ENCODE measurements at places on chromosomes 7 and 10.

DNA sequence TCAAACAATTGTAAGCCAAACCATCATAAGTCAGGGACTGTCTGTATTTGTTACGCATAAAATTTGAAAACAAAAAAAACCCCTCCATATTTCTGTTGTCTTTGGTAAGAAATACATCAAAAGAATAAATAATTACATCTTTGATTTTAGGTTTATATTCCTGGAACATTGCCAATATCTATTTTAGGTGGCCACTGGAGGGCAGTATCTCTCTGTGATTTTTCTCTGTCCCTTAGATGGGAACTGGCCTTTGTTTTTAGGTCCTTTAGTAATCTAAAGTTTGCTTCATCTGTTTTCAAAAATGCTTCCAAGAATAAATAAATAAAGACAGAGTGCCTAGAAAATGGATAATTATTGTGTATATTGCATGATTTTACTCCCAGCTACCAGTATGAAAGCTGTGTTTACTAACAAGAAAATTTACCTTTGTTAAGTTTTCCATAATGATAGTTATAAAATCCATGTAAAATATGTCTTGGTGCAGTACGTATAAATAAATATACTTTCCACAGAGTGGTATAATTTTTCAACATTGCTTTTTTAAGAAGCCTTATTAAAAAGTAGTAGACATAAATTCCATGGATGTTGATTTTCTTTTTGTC, 64.2 kb downstream of the PHYHIPL start:
- no peak for DNase-seq

- DNase-seq, result no peak
These were observed 592.7 kb upstream of the GALNT17 start for GRCh38 chr7:70539205-70539604.

GRCh38 chr10:86370006-86370585, 3.5 kb upstream of the GRID1 start:
- no peak for DNase-seq

DNA sequence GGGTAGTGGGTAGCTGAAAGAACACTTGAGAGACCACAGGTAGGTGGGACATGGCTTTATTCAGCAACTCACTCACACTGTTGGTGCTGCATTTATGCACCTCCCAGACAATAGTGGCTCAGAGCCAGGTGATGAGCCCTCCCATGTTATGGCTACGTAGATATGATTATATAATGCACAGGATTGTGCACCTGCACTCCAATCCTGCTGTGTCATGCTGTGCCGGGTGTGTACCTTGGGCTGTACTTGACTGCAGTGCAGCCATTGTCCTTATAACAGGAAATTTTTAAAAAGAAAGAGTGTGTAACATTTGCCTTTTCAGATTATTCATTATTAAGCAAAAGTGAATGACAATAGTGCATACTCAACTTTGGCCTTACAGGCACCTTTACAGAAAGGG, 366.1 kb upstream of the BMPER start:
- no peak for DNase-seq

- DNase-seq, result peak; percentile 25
These were observed at the start of gene ADCK2 for GRCh38 chr7:140672382-140673062. Gene ADCK2 (plus strand): TSS chr7:140672945. CDS start chr7:140673331, 386 bp downstream.

GRCh38 chr7:142597547-142597946, 151.7 kb upstream of the PRSS1 start:
- no peak for DNase-seq

GRCh38 chr7:2792856-2793487, 51.1 kb downstream of the GNA12 start:
- DNase-seq, result no peak

DNA sequence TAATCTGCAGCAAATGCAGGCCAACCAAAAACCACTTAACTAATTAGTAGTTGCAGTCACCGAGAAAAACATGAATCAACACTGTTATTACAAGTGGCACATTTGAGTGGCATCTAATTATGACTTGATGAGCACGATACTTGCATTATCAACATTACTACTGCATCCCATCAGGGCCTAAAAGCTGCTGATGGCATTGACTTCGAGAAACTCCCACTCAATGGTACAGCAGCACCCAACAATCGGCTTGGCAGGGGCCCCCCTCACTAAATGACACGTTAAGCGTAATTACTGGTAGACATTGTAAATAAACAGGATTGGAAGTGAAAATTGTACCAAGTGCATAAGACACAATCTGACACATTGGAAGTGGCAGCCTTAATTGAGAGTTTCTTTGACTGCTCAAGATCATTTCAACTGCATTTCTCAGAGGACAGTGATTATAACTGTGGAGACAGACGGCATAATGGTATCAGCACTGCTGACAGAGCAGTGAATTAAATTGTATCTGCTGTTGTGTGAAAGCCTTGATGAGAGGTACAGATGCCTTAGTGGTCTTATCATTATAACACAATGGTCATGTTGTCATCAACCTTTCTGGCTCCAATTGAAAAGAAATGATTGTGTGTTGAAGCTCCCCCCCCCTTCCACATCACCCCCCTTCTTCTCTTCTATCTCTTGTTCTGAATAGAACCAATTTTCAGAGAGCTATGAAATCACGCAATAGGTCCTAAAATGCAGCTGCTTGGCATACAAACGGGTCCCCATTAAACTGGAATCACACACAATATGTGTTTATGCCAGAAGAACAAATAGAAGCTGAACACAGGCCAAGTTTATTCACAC, 43.4 kb downstream of the SHTN1 start:
- no peak for DNase-seq

GRCh38 chr10:118832241-118832651, 77.5 kb upstream of the CACUL1 start:
- peak; percentile 14 for DNase-seq

DNA sequence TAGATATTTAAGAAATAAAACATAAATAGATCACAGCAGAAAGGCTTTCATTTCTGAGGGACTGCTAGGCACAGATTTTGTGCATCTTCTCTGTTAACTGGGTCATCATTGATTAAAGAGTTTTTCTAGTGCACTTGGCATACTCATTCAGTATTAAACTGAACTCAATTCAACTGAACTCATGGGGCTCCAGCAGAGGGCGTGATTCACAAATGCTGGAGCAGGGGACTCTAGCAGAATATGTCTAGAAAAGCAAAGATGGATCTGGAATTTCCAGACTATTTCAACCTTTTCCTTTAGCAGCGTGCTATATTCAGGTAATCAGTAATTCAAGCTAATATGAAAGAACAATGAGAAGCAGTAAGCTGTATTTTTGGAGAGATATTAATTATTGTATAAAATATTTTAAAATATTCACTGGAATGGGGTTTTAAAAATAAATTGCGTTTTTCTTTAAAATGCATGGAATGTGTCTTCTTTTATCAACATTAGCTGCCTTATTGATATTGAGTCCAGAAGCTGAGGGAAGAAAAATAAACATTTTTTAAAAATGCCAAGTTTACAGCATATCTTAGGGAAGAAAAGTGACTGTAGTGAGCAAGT, 296.8 kb upstream of the CACNA2D1 start:
- no peak for DNase-seq

- DNase-seq, result no peak
These were observed 866.3 kb downstream of the CCSER2 start for GRCh38 chr10:85194706-85195105.

DNA sequence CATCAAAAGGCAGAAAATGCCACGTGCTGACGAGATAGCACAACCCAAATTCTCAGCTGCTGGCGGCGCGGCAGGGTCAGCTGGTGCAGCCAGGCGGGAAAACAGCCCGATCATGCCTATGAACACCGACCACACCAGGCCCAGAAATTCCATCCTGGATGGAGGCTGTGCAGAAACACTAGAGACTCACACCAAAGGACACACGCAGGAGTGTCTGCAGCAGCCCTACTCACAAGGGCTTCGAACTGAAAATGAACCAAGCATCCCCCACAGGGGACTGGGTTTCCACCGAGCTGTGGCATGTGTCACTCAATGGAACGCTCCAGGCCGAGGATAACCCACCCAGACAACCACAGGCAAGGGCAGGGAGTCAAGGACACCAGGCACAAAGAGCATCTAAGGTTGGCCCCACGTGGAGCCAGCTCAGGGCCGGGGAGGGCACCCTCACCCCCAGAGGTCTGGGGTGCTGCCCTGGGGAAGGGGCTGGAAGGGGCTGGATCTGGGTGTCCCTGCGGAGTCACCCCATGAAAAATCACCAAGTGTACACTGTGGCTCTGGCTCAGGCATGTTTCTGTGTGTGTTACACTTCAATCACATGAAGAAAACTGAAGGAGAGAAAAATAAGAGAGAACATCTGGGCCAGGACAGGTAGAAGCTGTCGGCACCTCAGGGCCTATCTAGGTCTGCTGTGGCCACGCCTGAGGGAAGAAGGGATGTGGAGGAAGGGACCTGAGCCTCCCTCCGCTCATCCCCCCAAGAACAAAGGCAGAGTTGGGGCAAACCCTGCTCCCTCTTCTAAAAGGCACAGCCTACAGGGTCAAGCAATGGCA, 33.0 kb downstream of the RASGEF1A start:
- DNase-seq, result no peak

DNA sequence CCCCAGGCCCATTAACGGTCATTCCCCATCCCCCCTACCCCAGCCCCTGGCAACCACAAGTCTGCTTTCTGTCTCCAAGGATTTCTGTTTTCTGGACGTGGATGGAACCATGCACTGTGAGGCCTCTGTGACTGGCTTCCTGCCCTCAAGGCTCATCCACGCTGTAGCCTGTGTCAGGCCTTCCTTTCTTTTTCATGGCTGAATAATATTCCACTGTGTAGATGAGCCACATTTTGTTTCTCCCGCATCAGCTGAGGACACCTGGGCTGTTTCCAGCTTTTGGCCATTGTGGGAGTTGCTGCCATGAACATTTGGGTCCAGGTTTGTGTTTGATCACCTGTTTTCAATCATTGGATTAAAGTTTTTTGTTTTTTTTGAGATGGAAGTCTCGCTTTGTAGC, 50.0 kb downstream of the UNCX start:
- no peak for DNase-seq

- no peak for DNase-seq
These were observed 35.5 kb downstream of the GPRIN2 start for GRCh38 chr10:46520941-46521340.

GRCh38 chr10:130177250-130177649, 41.1 kb downstream of the GLRX3 start:
- DNase-seq, result no peak

DNA sequence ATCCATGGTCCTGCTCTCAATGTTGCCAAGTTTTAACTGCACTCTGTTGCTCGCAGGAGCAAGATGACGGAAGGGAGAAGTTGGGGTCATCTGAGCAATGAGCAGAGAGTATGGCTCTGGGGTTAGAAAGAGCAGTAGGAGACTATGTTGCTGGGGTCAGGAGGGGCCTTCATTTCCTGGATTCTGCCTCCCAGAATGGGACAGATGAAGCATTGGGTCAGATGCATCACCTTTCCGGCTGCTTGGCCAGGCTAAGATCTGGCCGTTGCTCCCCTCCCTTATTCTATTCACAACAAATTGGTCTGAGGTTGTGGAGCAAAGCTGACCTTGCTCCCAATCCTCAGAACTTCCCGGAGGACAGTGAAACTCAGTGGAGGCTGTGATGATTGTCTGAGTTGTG, 22.4 kb downstream of the STMP1 start:
- DNase-seq, result no peak

DNA sequence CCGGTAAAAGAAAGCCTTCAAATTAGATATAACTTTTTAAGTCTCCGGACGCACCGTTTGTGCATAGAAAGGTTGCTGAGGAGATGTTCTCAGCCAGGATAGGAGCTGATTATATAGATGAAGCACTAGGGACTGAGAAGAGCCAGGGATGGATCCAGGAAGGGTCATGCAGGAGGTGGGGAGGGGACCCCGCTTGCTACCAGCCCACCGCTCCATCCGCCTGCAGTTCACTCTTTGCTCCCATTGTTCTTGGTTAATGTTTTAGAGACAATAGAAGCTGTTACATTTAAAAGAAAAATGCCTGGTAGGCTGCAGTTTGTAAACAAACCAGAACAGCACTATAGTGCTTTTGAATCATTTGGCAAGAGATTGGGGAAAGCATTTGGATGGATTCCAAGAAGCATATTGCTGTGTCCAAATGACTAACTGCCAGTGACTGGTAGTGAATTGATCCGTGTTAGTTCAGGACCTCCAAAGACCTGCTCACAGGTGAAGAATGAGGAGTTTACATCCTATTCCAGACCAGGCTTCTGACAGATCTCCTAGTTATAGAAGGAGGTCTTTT, 175.9 kb upstream of the TAC1 start:
- no peak for DNase-seq

DNA sequence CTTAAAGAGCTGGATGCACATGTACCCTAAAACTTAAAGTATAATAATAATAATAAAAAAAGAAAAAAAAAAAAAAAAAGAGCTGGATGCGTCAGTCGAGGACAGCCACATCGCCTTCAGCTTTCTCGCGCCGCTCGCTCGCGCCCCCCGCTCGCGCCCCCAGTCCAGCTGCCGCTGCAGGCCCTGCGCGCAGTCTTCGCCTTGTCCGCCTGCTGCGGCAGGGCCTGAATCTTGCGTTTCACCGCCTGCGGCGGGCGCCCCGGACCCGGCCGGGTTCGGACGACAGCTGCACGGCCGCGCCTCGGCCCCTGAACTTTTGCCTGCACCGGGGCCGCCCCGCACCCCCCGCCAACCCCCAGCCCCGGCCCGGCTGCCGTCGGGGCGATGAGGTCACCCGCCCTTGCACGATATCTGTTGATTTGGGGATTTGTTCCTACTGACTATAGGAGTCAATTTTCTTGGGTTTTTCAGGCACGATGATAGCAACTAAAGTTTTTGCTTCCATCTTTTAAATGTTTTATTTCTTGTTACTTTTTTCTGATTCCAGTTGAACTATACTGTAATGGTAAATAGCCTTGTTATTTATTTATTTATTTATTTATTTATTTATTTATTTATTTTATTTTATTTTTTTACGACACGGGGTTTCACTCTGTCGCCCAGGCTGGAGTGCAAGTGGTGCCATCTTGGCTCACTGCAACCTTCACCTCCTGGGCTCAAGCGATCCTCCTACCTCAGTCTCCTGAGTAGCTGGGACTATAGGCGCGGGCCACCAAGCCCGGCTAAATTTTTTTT, 33.5 kb upstream of the CPN1 start:
- no peak for DNase-seq

GRCh38 chr10:70060389-70060788, 7.7 kb downstream of the MACROH2A2 start:
- no peak for DNase-seq

DNA sequence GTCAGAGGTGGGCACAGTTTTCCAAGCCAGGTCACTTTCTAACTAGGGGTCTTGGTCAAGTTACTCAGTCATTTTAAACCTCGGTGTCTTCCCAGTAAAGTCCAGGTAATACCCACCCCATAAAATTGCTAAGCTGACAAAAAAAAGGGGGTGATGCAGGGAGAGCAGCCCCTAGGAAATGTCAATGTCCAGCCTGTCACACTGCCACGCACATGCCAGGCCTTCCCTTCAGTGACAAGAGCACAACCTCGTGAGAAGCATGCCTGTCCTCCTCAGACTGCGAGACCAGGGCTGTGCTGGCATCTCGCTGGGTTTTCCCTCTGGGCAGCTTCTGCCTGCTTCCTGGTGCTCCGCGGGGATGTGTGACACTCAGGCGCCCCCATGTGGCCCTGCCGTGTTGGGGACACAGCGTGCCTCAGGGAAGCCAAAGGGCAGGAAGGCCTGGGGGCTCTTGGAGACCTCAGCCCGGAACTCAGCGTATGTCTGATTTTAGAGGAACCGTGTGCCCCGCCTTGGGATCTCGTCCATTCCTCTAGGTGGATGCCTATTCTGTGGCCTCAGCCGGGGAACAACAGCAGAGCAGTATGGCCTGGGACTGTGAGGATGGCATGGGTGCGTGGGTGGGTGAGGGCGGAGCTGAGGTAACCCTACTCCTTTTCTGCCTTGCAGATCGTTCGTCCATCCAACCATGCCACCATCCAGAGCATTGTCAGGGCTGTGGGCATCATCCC, 10.2 kb upstream of the GDF2 start:
- peak; percentile 32 for DNase-seq

- no peak for DNase-seq
These were observed 96.5 kb downstream of the DIP2C start for GRCh38 chr10:593016-593415.
